ENCODE measurements at places on chromosomes 1 and 21.
A peak's percentile ranks its signal among the peaks of the same experiment; 100 is the strongest.

DNA sequence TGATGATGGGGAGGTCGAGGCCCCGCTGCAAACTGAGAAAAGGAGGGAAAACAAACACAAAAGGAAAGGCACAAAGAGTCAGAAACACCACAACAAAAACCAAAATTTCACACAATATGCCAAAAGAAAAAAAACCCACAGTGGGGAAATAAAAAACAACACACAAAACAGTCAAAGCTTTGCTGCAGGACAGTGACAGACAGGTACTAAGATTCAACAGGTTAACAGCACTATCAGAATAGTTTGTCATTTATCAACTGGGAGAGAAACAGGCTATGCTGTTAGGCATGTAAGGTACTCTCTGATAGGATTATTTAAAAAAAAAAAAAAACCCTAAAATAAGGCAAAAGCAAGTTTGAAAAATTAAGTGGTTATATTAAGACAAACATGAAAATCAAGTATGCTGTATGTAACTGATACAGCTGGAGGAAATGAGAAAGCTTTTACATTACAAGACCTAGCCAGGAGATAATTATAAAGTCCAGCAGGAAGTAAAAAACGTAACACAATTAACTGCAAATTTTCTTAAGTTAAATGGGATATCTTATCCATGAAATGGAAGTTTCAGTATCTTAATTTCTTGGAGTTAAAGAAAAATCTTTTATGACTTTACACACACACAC, 179.0 kb downstream of the EIF4G3 start:
- DNase-seq = no peak

DNA sequence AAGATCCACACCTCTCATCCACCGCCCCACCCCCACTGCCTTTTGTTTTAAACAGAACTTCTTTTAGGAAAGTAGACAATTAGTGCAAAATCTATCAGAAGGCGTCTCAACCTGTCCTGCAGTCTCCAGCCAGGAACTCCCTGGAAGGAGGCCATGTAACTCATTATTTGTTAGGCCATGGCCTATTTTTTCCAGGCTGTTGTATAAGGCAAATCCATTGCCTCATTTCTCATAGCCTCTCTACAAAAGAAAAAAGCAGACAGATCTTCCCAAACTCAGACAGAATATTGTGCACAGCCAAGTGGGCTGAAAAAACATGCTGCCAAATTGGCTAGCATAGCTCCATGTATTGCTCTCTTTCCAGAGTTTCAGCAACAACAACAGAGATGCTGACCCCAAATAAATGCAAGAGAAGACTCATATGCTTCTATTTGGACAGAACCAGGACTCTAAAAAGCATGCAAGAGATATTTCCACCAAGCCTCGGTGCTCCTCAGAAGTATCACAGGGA, 770.7 kb upstream of the CXADR start:
- no peak for DNase-seq

DNA sequence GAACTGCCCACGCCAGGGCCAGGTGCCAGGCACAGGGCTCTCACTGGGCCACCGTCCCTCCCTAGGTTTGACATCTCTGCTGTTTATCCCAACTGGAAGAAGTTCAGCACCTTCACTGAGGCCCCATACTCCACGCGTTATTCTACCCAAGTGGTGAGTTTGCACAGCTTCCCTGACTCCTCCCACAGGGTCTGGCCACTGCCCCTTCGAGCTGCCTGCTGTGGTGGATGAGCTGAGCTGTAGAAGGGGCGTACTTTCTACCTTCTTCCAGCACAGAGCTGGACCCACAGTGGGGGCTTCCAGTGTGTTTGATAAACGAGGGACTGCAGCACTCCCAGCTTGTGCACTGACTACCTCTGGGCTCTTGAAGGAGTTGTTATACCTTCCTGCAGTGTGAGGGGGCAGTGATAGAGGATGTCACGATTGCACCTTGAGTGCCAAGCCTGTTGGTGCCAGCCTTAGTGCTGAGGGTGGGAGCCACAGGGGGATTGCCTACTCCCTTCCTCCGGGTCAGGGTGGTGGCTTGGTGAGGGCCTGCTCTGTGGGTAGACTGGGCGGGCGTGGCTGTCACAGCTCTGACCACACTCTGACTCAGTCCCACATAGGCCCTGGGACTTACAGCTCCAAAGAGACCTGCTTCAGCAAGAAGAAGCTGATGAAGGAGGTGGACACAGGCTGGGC, 5.9 kb upstream of the TTC22 start:
- no peak for DNase-seq

DNA sequence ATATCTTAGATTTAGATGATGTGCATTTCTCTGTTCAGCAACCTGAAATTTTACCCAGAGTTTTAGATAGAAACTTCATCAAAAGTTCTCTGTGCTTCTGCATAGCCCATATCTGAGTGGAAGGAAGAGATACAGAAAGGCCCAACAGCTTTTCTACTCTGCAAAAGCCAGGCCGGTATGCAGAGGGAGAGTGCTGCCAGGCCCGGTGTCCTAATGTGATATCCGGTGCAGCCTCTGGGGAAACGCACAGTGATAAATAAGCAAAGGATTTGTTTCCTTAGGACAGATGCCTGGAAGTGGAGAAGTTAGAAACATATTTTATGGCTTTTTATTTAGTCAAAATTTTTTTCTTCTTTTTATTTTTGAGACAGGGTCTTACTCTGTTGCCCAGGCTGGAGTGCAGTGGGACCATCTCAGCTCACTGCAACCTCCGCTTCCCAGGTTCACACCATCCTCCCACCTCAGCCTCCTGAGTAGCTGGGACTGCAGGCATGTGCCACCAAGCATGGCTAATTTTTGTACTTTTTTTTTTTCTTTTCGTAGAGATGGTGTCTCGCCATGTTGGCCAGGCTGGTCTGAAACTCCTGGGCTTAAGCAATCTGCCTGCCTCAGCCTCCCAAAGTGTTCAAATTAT, 145.8 kb downstream of the PATJ start:
- DNase-seq = no peak

- DNase-seq = no peak
Measured at GRCh38 chr1:244599937-244600350, 53.0 kb upstream of the DESI2 start.

DNA sequence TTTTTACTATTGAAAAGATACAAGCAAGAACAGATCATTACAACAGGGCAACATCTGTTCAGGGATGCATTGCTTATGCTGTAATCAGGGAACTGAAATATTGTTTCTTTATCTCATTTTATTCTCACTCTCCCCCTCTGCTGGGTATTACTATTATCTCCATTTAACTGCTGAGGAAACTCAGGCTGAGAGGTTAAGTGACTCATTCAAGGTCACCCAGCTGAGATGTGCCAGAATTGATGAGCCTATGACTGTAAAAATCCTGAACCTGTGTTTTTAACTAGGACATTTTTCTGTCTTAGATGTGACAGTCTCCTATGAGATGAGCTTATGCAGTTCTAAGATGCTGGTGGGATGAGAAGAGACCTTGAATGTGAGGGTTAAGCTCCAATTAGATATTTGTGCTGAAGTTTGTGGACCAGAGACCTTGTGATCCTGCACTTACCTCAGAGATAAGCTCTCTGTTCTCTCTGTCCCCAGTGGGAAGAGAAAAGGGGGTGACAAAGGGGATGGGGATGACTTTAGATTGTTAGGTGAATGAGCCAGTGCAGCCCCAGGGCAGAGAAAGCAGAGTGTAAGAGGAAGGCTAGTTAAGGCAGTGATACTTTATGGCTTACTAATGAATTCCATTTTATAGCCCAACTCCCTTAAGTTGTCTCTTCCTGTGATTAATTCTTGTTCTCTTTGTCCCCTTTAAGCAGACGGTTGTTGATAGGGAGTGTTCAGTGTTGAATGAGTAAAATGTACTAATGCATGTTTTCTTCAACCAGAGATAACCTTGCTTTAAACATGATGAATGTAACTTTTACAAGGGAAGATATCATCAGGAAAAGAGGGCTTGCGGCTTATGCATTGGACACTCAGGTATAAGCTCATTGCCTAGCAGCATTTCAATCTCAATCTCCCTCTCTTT, 111.4 kb downstream of the HLX start:
- peak; percentile 6 for DNase-seq

DNA sequence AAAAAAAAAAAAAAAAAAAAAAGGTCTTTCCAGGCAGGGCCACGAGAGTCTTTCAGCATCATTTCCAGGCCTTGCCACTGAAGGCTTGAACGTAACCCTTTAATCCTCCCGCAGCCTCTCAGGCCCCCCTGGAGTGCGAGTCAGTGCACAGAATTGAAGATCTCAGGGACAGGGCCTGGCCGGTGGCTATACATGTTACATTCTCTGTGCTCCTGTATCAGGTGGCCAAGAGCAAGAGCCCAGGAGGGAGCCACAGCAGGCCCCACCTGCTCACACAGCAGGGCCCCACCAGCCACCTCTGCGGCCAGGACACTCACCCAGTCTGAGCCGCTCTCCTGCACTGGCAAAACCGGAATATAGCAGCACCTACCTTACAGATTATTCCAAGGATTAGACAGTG, 34.1 kb upstream of the SLC25A33 start:
- no peak for DNase-seq

- DNase-seq = no peak
Measured at GRCh38 chr1:47517946-47518345, 80.1 kb downstream of the FOXD2 start.

DNA sequence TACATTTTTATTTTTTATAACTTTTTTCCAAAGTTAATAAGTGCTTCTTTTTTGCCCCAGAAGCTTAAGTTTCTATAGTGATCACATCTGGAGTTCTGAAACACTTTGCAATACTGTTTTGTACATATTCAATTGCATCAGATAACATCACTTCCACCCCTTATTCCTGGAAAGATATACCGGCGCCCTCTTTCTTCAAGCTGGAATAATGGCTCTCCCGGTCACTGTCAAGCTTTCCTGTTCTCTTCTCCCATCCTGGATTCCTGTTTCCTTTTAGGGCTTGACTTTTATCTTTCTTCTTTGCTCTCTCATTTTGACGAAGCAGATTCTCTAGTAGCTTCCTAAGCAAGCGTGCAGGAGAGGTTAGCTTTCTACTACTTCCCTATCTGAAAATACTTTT, 1866.8 kb downstream of the MRPL39 start:
- no peak for DNase-seq

Measured in hematopoietic multipotent progenitor cell treated with erythropoietin and hydrocortisone succinate and interleukin-3 and kit ligand, for 15 days (in vitro differentiated cells).